ENCODE measurements at places on chromosomes 1 and 21.

DNA sequence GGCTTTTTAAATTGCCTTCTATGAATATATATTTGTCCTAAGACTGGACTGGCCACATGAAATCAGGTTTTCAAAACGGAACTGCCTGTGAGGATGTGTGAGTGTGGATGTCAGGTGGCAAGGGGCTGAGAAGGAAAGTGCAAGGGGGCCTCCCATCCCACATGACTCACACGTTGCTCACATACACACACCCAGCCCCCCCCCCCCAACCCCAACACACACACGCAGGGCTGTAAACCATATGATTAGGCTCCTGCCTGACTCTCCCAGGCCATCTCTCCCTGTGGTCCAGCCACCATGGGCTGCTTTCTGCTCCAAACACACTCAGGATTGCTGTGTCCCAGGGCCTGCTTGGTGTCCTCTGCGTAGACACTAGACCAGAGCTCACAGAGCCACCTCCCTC, 22.4 kb downstream of the DEGS1 start:
- no peak for DNase-seq

GRCh38 chr1:201028461-201028889, 5.0 kb upstream of the KIF21B start:
- no peak for DNase-seq

DNA sequence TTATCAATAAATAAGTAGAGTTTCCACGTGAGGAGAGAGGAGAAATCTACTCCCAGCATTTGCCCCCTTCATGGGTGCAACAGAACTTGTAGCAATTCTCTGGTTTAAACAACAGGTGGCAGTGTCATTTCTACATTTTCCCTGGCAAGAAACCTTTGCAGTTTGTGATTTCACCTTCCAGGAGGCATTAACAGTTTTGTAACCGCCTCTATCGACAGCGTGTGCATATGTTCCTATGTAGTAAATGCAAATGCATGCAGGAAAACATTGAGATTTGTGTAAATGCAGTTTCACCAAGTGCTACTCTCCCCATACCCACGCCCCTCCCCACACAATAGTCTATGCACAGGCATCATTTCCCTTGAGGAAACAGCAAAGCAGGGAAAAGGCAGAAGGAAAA, 494.7 kb downstream of the SMYD3 start:
- no peak for DNase-seq

- no peak for DNase-seq
Observed at GRCh38 chr1:8018492-8019228, 7.4 kb downstream of the ERRFI1 start.

GRCh38 chr1:155794605-155795245, 62.3 kb downstream of the GON4L start:
- no peak for DNase-seq

DNA sequence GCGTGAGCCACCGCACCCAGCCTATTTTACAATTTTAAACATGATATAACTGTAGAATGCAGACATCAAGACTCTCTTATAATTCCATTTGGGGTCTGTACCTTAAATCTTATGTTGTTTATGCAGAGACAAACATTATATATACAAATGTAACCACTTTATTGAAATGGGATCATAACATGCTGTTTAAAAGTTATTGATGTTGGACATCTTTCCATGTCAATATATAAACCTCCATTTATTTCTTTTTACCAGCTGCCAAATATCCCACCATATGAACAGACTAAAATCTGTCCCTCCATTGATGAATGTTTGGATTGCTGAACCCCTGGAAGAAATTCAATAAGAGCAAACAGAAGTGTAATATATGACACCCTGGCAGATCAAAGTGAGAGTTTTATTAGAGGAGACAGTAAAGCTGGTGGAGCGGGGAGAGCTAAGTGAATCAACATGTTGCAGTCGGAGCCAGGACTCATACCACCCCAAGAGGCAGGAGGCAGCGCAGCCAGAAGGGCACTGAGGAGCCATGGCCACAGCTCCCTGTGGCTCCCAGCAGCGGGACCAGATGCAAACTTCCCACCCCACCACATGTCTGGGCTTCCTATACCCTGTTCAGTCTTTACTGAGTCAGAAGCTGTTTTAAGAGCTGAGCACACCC, 4.7 kb upstream of the PCSK9 start:
- no peak for DNase-seq

GRCh38 chr1:52601519-52601918, 652 bp upstream of the GPX7 start:
- DNase-seq, result no peak

GRCh38 chr1:203124546-203125317, 2.8 kb upstream of the ADORA1 start:
- DNase-seq, result no peak

GRCh38 chr21:34091607-34092006, 18.2 kb downstream of the MRPS6 start:
- DNase-seq, result no peak

GRCh38 chr1:29017235-29017634, 102.9 kb downstream of the EPB41 start:
- DNase-seq, result no peak

GRCh38 chr1:221565711-221566110, 176.2 kb downstream of the DUSP10 start:
- no peak for DNase-seq

GRCh38 chr1:27428316-27429028, 36.0 kb downstream of the GPR3 start:
- DNase-seq, result no peak
